ENCODE measurements at places on chromosomes 1 and 21.
A peak's percentile ranks its signal among the peaks of the same experiment; 100 is the strongest.

DNA sequence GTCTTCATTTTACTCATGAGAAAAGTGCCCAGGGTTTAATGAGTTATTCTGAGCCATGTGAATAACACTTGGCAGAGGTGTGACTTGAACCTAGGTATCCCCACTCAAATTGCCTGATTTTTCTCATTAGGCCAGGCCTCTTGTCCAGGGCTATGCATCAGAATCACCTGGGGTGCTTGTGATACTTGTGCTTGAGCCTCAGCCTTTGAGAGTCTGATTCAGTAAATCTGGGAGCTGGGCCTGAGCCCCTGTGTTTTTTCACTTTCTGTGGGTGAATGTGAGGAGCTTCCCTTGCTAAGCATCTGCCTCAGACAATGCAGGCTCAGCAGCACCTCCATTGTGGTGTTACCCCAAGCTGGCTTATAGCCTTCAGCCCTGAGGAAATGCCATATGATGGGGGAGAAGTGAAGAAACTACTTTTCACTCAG lies 127.1 kb downstream of the S1PR1 start:
- no peak for DNase-seq

DNA sequence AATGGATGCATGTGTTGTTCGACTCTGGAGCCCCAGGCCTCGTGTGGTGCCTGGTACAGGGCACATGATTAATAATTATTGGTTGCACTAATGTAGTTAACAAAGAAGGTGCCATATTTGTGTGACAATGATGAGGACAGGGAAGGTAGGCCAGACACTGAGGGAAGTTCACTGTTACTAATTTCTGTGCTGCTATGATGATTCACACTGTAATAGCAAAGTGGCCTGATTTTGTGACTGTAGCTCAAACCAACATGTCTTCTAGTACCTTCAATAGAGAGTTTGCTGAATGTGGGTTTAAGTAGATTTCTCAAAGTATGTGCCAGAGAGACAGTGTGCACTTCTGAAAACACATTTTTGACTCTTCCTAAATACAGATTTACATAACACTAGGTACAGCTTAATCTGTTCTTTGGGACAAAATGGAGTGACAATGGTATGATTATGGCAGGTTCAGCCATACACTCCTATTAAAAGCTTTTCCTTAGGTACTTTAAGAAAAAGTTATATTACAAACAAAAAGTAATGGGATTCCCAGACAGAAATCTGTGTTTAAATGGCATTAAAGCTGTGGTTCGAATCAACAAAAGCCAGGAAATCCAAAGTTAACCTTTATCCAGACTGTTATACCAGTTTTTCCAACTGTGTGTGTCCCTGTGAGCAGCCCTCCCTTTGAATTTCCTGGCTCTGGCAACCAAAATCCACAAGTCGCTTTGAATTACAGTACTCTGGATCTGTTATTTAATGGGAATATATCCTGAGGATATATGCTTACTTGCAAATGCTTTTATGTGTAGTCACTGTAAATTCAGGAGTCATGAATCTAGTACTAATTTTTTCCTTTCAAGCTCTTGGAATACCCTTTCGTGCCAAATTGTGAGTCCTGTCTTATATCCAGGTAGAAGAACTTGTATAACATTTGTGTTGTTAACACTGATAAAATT lies 277.1 kb upstream of the SGIP1 start:
- DNase-seq, result no peak

DNA sequence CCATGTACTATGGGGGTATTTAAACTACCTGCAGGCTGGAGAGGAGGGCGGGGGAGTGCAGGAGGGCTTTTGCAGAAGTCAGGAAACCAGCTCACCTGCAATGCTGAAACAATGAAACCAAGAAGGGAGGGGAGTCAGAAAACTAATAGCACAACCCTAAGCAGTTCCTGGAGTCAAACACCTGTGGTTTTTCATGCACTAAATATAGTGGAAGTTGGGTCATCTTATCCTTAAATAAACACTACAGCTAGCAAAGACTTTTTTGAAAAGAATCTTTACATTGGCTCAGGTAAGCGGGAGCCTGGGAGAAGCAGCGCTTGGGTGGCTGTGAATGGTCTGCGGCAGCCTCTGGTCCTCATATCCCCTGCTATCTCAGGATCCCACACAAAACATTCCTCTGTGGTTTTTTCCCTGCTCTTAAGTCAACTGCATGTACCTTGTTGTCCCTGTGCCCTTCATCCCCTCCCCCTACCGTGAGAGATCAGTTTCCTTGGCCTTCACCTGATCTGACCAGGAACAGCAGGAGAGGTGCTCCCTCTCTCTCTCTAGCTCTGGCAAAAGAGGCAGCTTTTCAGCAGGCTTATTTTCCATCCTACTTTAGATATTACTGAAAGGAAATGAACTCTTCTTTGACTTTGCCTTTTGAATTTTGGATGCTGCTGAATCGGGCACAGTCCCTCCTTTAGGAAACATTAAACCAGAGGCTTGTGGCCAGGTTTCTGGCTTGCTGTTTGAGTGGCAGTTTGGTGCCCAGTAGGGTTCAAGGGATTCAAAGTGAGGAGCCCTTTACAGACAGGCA lies 26.6 kb downstream of the TENT5C start:
- DNase-seq, result no peak

DNA sequence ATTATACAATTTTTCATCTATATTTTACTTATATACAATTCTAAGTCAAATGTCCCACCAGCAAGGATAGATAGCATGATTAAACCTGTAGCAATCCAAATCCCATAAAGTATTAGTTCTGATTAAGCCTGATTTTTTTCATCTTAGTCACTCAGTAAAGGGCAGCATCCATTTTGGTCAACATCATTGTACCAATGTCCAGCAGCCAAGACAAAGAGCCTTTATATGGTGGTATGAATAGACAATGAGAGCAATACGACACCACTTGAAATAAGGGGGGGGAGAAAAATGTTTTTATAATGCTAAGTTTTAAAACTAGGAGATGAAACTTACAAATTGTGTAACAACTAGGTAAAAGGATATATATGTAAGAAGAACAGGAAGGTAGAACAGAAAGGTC lies 7.4 kb downstream of the ZNF644 start:
- DNase-seq, result no peak

- DNase-seq, result no peak
Measured at GRCh38 chr1:65297706-65298105, 11.6 kb upstream of the DNAJC6 start.

DNA sequence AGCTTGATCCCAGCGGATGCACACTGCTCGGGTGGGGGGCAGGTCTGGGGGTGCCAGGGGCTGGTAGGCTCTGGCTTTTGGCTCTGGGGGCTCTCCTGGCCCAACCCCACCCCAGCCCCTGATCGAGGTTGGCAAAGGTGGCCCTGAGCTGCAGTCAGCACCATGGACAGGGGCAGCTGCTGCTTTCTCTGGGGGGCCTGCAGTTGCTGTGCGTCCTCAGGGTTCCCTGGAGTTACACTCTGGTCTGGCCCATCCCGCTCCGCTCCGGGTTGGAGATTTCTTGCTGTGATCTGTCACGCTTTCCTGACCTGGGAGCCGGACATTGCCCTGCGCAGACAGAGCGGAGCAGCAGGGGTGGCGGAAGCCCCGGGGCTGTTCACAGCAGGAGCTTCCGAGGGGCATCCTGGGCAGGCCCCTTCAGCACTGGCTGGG lies 8.0 kb upstream of the PLCH2 start:
- peak; percentile 22 for DNase-seq

DNA sequence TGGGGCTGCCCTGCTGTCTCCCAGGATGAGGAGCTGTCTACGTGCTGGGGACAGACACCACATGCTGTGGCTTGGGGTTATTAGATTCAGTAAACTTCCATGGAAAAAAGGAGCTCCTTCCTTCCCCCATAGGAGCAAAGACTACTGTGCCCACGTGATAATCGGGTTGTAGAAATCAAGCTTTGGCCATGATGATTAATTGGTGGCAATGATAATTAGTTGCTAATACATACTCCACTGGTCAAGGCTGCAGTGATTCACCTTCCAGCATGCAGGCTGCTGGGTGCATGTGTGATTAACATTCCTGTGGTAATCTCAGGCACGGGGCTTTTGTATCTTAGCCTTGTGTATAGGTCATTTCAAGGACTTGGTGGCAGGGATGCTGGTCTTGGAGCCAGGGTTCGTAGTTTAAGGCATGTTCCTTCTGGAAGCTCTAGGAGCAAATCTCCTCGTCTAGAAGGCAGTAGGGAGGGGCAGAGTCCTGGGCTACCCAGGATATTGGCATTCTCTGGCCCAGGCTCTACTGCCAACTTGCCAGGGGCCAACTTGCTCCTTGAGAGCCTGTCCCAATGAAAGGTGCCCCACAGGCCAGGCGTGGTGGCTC lies 41.4 kb downstream of the TMCO4 start:
- no peak for DNase-seq

DNA sequence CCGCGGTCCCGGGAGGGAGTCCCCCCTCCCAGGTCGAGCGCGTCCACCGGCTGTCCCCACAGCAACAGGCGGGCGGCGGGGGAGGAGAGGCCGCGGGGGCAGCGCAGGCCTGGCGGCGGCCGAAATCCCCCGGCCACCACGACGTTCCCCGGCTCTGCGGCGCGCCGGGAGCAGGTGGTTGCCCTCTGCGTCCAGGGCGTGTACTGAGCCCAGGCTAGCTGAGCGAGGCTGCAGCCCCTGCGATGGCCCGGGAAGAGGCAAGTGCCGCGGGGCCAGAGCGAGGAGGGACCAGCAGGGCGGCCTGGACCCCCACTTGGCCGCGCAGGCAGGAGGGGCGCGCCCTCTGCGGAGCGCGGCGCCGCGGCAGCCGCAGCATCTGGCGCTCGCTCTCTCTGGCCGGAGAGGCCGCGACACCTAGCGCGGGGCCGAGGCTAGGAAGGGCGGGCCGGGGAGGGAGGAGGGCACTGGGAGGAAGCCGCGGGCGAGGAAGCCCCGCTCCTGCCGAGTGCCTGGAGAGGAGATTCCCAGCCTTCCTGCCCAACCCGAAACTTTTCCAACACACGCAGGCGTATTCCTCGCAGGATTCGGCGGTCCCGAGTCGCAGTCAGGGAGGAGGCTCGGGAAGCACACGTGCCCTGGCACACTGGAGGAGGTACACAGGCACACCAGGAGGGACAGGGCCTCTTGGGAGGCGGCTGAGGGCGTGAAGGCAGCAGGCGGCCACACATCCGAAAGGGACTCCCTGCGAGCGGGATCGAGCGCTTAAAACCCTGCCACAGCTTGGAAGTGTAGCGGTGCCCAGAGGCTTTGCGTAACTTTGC lies 4.9 kb upstream of the PROX1 start:
- DNase-seq, result no peak

GRCh38 chr1:157288006-157288405 lies 149.8 kb upstream of the ETV3 start:
- DNase-seq, result no peak

GRCh38 chr1:40143891-40144575 lies 17.2 kb upstream of the RLF start:
- peak; percentile 12 for DNase-seq
